Stimulated activated CD4-positive, alpha-beta T cell treated with anti-CD3 and anti-CD28 coated beads, TNF-alpha, amount 100 ng/mL, for 4 hours (primary cell): ENCODE measurements at places on chromosomes 7 and 10.

DNA sequence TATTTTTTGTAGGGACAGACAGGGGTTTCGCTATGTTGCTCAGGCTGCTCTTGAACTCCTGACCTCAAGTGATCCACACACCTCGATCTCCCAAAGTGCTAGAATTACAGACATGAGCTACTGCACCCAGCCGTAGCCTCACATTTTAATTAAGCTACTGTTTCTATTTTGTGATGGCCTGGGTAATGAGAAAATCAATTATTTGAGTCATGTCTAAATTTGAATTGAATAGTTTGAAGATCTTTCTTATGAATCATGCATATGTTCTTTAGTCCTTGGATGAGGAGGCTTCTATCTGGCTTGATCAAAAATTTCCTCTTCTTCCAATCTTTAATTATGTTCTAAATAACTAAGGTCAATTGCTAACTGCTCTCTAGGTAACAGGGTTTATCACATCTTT, 175.0 kb downstream of the REEP3 start:
- no peak for DNase-seq

DNA sequence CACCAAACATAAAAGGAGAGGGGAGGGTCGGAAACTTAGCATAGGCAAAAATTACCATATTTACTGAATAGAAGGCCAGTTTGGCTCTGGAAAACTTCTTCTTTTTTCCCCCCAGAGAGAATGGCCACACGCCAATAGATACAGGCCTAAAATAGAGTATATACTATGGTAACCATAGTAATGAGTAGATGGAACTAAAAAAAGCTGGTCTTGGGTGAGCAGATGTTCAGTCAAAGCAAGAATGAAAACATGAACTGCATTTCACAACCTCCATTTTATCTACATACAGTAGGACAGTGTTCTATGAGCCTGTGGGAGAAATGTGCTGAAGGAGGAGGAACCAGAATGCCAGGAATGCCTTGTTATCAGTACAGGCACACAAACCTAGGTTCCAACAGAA, 141.7 kb upstream of the SEMA3A start:
- no peak for DNase-seq

DNA sequence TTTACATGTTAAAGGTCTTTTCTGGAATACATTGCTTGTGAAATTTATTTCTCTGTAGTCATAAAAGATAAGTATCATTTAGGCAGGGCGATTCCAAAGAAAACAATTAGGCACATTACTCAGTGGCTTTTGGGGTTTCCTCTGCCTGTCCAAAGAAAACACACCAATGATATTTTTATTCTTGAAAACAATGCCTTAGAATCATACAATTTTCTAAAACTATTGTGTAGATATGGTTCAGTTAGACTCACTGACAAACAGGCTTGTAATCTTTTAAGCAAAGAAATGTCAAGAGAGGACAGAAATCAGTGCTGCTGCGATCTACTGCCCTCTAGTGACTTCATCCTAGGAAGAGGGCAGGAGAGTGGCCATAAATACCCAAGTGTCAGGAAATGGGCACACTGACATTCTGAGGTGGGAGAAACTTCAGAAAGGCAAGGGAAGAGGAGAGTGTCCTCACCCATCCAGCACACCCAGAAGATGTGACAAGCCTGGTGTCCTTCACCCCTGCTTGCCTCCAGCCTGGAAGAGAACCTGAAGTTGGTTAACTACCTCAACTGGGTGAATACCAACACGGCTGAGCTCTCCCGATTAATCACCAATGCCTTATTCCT, 120.5 kb downstream of the GALNT11 start:
- no peak for DNase-seq

DNA sequence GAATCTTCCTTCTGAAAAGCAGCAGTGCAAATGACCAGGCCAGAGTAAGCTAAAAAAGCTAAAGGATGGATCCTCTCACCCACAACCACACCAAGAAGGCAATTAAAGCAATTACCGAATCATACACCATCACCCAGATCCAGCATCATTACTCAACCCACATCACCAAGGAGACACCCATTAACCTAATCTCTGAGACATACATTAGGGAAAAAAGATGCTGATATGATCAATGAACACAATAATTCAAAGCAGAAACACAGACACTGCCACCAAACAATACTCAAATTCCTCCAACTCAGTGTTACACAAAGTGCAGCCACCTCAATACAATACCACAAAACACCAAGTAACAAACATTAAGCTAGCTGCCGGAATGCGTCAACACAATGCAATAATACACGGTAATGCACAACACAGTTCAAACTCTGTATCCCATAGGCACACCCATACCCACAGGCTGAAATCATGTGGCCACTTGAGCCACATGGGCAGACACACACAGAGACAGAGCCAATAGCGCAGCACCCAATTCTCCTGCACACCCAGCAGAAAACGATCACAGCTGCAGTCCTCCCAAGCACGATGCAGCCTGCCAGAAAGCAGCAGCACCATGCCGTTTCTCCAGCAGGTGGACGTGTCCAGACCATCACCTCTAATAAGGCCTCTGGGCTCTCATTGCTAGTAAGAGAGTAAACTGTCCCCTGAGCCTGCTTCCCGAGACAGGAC, 21.5 kb downstream of the PAX2 start:
- DNase-seq: no peak

- no peak for DNase-seq
Observed at GRCh38 chr7:135645296-135645904, 16.9 kb upstream of the STMP1 start.

DNA sequence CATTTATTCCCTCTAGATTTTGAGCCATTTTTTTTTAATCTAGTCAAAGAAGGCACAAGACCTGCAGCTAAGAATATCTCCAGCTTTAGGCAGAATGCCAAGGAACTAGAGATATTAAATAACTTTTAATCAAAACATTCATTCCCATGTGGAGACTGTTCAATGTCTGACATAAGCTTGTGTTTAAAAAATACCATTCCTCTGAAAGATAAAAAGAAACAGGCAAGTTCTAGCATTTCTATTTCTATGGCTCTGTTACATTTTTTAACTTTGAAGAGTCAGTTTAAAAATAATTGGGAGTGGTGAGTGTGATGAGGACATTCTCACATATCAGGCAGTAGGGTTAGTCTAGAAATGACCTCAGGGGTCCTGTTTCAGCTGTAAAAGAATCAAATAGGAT, 48.0 kb downstream of the RHOBTB1 start:
- no peak for DNase-seq

DNA sequence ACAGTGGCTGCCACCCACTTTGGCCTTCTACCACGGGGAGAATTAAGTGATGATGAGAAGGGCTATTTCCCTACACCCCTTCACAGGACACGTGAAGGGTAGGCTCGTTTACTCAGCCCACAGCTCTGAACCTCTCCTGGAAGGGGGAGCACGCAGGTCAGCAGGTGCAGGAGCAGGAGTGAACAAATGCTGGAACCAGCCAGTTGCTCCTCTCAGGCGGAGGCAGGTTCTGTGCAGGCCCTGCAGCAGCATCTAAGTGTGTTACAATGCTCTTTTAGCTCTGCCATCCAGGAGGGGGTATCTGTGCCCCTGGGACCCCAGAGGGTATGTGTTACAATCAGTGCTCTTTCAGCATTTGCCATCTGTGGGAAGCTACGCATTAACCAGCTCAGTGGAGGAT, 61.2 kb downstream of the AHR start:
- no peak for DNase-seq

- DNase-seq: no peak
Observed at GRCh38 chr10:14240253-14241189, 90.2 kb downstream of the FRMD4A start.

DNA sequence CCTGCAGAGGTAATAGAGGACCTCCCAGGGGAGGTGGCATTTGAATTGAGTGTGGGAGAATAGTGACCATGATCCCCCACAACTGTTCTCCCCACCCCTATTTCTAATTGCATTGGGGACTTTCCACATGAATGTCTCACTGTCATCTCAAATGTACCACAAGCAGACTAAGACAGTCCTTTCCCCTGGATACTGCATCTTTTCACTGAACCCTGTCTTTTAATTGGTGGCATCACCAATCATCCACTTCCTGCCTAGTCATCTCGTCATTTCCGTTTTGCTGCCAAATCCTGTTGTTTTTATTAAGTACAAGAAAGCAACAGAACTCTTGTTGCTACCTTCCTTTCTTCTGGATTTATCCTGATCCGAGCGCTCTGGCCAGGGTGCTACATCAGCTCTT, 120.3 kb downstream of the NRP1 start:
- no peak for DNase-seq

- no peak for DNase-seq
Observed at GRCh38 chr7:36298106-36298505, 91.6 kb upstream of the ANLN start.

- DNase-seq: no peak
Observed at GRCh38 chr10:59793919-59794318, 40.7 kb upstream of the MRLN start.

DNA sequence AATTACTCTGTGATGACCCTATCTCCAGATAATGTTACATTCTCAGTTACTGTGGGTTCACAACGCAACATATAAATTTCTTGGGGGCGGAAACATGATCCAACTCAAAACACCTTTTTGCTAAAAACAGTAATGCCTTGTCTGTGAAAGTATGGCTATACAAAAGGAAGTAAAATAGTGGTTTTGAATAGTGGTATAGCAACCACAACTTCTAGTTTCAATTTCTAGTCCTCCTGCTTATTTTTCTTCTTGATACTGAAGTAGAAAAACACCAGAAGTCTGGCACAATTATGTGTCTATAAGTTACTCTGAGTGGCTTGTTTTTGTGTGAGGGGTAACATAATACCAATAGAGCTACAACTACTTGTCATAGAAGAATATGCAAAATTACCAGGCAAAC, 21.5 kb upstream of the ZNF800 start:
- no peak for DNase-seq

- no peak for DNase-seq
Observed at GRCh38 chr7:46970476-46970875, 611.4 kb downstream of the TNS3 start.

- DNase-seq: no peak
Observed at GRCh38 chr7:72919256-72919775, 5.6 kb upstream of the POM121 start.

DNA sequence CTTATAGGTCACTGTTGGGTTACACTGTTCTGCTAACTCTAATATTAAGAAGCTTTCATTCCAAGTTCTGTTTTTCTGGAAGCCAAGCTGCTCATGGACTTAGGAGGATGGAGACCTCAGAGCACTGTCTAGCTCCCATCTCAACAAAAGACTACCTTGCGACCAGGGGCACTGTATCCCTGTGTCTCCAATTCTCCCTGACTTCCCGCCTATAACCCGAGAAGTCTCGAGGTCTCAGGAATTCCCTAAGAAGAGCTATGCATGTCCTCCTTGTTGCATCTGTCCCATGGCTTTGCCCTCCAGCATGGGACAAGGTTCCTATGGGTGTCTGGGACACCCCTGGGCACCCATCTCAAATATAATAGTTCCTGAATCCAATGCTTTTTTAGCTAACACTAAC, 31.2 kb downstream of the BTBD16 start:
- no peak for DNase-seq

DNA sequence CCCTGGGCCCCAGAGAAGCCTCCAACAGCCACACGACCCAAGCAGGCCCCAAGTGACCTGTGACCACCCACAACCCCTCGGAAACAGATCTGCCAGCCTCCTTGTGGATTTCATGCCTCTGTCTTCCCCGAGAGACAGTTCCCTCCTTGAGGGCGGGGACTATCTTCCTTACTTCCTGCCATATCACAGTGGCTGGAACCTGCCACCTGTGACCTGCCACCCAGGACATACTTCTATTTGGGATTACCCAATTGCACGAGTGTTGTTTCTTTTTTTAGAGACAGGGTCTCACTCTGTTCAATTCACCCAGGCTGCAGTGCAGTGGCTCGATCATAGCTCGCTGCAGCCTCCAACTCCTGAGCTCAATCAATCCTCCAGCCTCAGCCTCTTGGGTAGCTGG, 25.9 kb downstream of the TNRC18 start:
- DNase-seq: no peak

DNA sequence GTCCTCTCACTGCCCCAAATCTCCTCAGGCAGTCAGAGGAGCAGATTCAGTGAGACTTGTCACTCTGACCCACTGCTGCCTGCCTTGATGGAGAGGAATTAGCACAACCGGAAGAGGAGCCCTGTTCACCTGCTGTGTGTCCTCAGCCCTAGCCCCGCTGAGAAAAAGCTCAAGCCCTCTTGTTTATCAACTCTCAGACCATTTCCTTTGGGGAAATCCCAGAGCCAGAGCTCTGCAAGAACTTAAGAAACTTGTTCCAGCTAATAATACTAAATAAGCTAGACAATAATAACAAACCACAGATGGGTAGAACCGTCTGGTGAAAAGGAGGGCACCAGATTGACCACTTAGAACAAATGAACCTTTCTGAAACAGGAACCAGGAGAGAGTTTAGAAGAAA, 37.7 kb upstream of the ITGB1 start:
- DNase-seq: no peak

- DNase-seq: peak; percentile 88
Observed at GRCh38 chr10:43408710-43409384, at the start of gene HNRNPF. HNRNPF (minus strand) TSS chr10:43409186; CDS start chr10:43387884, 21,302 bp downstream.

- DNase-seq: no peak
Observed at GRCh38 chr7:45217358-45217757, 59.8 kb downstream of the RAMP3 start.

DNA sequence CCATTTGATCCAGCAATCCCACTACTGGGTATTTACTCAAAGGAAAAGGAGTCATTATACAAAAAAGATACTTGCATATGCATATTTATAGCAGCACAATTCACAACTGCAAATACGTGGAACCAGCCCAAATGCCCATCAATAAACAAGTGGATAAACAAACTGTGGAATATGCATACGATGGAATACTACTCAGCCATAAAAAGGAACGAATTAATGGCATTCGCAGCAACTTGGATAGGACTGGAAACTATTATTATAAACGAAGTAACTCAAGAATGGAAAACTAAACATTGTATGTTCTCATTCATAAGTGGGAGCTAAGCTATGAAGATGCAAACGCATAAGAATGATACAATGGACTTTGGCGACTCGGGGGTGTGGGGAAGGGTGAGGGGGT, 108.6 kb downstream of the MICU1 start:
- DNase-seq: no peak

DNA sequence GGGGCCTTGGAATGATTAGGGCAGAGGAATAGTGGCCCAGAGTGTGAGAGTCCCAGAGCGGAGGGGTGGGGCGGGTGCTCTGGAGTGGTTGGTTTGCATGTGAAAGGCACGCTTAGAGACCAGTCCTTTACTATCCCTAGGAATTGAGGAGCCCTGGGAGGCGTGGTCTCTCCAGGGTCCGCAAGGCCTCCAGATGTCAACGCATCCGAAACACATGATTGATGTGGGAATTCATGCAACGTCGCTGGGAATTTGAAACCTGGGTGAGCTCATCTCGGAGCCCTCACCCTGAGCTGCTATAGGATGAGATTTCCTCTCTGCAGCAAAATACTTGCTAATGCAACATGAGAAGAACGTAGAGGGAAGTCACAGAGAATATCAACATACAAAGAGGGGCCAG, 51.2 kb downstream of the NPTX2 start:
- no peak for DNase-seq
